ENCODE measurements at places on chromosomes 5 and 9.

DNA sequence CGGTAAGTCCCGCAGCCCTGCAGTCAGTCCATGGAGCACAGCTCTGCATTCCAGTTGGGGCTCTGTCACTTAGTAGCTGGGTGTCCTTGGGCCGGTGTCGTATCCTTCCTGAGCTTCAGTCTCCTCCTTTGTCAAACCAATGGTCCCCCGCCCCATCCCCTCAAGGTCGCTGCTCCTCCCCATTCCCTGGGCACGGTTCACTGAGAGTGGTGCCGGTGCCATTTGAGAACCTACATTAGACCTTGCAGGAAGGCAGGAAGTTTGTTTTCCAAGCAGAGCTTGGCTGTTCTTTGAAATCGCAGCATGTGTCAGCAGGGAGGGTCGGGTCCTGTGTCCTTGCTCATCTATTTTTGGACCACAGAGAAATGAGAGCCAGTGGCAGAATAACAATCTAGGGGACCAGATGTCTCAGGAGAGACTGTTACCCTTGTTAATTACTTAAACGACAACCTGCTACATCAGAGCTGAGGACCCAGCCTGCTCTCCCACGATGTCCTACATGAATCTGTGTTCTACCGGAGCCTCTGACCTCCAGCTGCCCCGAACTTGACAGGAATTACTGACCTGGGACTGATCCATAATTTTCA, 21.7 kb upstream of the BARHL1 start:
- DNase-seq, result no peak

DNA sequence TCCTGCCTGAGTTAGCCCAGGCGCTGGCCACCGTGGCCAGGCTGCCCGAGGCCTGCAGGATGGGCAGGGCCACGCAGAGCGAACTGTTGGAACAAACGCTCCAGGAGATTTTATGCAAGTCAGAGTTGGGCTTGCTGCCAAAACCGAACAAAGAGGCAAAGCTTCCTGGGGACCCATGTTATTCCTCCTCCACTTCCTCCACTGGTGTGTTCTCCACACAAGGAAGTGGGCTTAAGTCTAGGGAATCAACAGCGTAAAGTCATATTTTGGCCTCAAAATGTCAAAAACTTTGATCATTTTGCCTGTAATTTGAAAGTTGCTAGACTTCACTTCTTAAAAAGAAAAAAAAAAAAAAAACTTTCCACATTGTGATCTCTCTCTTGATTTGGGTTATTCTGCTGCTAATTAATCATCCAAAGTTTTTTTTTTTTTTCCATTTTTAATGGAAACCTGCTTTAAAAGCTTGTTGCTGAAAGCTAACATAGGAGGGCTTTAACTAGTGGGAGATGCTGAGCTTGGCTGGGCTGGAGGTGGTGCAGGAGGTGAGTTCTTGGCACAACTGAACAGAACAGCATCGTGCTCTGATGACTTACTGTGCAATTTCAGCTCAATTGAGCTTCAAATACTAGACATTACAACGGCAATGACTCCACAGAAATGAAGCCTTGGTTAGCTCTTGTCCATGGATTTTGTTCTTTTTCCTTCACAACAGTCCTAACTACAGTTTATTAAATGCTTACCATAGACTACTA, 73.0 kb downstream of the PTPDC1 start:
- DNase-seq, result no peak

DNA sequence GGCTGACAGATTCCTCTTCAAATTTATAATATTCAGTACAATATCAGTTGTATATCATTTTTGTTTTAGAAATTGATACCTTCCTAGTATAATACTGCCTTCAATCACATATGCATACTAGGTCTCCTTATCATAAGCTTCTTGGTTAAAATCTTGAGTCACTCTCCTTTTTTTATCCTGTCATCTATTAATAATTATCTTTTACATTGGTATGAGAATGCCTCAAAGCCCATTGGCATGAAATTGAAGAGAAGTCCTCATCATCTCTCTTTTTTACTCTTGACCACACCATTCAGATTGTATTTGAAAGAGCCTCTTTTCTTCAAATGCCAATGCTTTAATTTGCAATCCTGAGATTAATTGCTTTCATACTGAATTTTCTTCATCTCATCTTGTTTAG, 810.3 kb downstream of the BRINP1 start:
- DNase-seq, result no peak

DNA sequence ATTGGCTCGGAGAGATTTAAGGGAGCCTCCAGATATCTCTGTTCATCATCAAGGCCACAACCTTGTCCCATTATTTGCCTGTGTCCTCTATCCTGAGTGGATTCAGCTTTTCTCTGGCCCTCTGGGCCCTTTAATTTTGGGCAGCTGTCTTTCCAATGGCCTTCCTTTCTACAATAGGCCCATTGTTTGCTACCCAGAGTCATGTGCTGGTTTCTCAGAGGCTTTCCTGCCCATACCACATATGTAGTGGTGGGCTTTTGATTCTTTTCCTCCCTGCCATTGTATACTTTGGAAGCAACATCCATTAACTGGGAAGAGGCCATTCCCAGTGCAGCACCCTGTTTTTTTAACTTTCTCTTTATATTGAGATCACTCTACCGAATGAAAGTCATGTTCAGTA, 233.9 kb upstream of the SGCD start:
- no peak for DNase-seq

- no peak for DNase-seq
These were observed 1.8 kb downstream of the TSC1 start for GRCh38 chr9:132942541-132943182.

DNA sequence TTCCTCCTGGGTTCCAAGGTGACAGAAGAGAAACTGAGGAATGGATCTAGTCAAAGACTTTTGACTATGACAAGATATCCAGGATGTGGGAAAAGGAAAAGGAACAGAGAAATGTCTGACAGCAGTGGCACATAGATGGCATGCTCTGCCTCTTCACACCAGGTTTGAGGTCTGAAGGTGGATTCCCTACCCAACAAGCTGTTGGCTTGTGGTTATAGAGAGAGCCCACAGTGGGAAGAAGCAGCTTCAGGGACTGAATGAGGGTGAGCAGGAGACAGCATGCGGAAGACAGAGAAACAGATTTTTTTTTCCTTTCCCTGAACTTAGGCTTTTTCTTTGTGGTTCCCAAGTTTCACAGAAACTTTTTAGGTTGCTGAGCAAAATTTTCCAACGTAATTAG, 20.6 kb downstream of the IFNW1 start:
- no peak for DNase-seq

DNA sequence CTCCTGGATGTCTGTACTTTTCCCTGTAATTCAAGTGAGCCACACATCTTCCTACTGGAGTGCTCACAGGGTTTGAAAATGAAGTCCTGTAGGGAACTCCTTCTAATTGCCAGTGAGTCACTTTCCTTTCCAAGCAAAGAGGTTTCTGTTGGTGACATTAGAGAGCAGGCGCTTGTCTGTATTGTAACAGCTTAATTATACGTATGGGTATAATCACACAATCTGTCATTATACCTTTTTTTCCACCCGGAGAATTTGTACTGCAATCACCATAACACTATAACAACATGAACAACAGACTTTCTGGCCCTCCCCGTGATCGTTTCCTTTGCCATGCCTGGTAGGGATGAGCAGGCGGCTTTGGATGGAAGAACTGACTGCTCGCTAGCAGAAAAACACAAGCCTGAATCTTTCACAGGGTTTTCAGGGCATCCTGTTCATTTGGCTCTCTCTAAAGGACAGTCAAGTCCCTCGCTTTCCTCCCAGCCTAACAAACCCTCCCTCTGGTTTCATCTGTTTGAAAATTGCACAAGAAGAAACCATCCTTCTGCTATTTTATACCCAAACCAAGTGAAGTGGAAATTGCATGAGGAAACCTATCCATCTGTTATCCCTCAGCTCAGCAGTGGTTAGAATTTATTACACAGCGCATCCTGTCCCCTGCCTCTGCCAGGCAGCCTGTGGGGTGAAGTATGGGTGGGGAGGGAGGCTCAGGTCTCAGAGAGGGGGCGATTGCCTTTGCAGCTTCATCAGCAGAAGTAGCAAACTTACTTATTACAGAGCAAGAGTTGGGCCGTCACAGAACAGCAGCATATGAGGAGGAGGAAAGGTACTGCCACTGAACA, 307.0 kb upstream of the TLE4 start:
- no peak for DNase-seq

DNA sequence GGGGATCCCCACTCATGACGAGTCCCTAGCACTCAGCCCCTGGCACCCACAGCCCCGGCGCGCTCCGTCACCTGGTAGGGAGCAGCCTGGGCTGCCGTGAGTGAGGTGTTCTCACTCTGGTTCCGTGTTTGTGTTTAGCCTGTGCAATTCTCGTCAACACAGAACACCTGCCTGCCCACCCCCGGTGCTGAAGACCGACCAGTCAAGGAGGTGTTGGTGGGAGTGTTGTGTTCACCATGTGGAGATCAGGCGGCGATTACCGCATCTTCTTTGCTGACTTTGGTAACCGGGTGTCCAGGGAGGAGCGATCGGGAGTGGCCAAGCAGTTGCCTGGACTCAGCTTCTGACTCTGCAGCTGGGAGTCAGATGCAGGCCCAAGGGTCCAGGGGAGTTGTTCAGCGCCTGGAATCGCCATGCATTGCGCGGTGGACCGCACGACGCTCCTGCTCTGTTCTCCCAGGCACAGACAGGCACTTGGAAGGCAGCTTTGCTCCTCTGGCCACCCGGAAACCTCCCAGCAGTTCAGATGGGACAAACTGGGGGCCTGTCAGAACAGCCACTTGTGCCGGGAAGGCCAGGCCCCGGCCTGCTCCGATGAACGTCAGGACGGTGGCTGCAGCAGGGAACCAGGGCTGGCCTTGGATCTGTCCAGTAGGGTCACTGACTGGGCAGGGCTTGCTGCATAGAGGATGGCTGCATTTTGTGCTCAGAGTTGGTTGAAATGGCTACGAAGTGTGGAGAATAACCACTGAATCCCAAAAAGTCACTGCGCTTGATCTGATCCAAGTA, 28.2 kb downstream of the EXOC3 start:
- no peak for DNase-seq

DNA sequence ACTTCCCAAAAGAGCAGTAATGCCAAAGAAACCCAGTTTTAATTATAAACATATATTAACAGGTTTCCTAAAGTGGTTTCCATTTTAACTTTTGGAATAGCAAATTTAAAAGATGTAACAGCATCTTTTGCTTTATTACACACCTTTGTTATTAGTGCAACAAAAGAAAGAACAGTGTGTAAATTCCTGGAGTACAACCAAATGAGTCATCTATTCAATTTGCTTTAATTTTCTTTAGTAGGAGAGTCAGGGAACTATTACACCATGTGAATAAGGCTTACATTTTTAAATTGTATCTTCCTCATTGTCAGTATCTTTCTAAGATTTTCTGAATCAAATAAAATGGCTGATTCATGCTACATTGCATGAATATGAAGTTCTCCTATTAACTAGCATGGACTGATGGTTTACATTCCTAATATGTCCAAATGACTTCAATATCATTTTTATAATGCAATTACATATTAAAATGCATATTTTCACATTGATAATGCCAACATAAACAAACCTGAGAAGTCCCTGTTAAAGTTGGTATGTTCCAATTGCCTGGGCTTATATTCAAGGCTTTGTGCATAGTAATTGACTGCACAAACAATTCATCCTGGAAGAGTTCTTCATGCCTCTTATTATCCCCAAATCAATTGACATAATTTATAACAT, 22.5 kb downstream of the EDIL3 start:
- no peak for DNase-seq

DNA sequence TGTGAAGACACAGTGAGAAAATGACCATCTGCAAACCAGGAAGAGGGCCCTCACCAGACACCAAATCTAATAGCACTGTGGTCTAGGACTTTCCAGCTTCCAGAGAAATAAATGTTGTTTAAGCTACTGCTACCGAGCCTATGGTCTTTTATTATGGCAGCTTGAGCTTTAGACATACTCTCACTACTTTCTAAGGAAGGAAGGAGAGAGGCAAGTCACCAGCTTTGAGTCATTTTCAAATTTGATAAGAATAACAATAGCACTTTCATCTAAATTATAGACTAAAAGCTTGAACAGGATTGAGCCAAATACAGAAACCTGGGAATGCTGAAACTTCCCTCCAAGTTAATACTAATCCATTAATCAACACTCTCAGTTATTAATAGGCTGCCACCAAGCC, 64.4 kb downstream of the PLPPR1 start:
- no peak for DNase-seq

- no peak for DNase-seq
These were observed 31.7 kb downstream of the GLT6D1 start for GRCh38 chr9:135607401-135608293.

DNA sequence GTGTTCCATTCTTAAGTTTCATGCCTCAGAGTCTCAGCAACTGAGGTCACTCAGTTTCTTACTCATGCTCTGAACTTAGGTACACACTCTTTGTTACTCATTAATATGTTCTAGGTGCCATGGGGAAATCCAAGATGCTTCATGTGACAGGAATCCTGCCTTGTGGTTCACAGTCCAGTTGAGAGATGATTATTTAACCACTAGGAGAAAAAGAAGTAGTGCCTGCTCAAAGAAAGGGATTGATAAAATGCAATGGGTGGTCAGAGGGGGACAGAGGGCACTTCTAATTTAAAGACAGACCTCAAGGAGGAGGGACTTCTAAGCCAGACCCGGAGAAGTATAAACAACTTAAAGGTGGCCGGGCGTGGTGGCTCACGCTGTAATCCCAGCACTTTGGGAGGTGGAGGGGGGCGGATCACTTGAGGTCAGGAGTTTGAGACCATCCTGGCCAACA, 69.0 kb downstream of the UGCG start:
- DNase-seq, result no peak

GRCh38 chr9:15239816-15240215, 67.2 kb downstream of the TTC39B start:
- no peak for DNase-seq

- DNase-seq, result no peak
These were observed 815 bp upstream of the URM1 start for GRCh38 chr9:128370367-128370751.

DNA sequence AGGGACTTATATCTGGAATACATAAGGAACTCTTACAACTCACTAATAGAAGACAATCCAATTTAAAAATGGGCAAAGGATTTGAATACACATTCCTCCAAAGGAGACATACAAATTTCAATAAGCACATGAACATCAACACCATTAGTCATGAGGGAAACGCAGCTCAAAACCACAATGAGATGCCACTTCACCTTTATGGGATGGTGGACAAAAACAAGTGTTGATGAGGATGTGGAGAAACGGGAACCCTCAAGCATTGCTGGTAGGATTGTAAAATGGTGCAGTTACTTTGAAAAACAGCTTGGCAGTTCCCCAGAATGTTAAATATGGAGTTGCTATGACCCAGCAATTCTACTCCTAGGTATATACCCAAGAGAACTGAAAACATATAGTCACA, 72.7 kb upstream of the IER5L start:
- DNase-seq, result no peak

DNA sequence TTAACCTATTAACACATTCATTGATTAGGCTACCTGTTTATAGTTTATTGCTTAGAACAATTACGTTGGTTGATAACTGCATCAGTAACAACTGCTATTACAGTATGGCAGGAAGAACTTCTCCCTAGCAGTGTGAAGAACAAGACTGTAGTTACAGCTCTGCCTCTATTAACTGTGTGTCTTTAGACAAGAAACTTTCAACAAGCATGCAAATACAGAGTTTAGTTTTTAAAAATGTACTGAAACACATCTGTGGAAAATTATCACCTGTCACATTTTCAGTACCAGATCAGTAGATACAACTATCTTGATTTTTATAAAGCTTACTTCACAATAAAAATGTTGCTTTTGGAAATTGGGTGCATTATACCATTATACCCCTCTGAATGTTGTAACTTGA, 22.2 kb downstream of the ELL2 start:
- no peak for DNase-seq
